8988T (cell line): ENCODE measurements at places on chromosomes 7 and 10.
A peak's percentile ranks its signal among the peaks of the same experiment; 100 is the strongest.

DNA sequence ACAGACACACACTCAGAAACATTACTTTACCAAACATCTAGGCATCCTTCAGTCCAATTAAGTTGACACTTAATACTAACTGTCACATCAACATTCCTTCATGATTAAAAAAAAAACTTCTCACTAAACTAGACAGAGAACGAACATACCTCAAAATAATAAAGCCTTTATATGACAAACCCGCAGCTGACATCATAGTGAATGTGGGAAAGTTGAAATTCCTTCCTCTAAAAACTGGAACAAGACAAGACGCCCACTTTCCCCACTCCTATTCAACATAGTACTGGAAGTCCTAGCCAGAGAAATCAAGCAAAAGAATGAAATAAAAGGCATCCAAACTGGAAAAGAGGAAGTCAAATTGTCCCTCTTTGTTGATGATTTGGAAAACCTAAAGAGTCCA lies 96.9 kb upstream of the PPP1R9A start:
- DNase-seq: no peak

- DNase-seq: no peak
These were observed 49.4 kb downstream of the FAM171A1 start for GRCh38 chr10:15321431-15322341.

DNA sequence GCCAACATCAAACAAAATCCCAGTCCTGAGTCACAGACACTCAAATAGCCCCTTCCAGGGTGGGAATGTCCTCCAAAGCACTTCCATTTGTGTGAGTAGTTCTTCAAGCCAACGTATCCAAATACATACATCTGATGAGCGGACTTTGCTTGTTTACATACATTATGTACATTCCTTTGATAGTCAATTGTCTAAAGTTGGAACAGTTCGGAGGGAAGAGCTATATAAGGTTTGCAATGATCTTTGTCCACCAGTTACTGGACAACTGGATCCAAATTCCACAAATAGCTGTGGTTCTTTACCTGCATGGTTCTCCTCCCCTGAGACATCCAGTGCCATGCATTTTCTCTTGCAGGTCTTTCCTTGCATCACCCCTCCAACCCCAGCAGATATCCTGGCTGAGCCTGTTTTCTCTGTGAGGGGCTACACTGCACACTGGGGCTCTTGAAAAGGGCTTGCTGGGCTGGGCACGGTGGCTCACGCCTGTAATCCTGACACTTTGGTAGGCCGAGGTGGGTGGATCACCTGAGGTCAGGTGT lies 4.7 kb upstream of the MGMT start:
- no peak for DNase-seq

DNA sequence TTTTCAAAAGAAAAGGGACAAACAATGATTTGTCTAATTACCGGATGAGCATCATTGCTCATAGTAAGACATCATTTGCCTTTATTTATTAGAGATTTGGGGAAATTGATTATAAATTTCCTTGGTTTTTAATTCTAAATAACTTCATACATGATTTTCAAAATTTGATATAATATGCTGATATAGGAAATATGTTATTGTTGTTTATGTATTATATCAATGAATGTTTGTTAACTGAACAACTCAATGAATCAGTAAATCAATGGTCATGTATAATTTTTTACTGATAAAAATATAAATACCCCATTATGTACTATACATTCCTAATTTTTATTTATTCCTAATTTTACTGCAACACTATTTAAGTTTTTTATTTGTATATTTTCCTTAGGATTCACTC lies 257.3 kb downstream of the TSPAN12 start:
- DNase-seq: no peak

GRCh38 chr10:29063806-29064644 lies 224.8 kb upstream of the LYZL1 start:
- DNase-seq: no peak

- no peak for DNase-seq
These were observed 3.6 kb downstream of the INA start for GRCh38 chr10:103280506-103280905.

DNA sequence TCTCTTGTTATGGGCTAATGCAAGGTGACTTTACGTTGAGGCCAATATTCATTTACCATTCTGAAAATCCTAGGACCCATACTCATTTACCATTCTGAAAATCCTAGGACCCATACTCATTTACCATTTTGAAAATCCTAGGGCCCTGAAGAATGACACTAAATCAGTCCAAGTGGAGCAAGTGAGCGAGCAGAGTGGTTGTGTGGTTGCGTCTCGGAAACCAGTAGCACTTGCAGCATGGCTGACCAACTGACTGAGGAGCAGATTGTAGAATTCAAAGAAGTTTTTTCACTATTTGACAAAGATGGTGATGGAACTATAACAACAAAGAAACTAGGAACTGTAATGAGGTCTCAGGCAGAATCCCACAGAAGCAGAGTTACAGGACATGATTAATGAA lies 6.9 kb downstream of the SAR1A start:
- DNase-seq: no peak

DNA sequence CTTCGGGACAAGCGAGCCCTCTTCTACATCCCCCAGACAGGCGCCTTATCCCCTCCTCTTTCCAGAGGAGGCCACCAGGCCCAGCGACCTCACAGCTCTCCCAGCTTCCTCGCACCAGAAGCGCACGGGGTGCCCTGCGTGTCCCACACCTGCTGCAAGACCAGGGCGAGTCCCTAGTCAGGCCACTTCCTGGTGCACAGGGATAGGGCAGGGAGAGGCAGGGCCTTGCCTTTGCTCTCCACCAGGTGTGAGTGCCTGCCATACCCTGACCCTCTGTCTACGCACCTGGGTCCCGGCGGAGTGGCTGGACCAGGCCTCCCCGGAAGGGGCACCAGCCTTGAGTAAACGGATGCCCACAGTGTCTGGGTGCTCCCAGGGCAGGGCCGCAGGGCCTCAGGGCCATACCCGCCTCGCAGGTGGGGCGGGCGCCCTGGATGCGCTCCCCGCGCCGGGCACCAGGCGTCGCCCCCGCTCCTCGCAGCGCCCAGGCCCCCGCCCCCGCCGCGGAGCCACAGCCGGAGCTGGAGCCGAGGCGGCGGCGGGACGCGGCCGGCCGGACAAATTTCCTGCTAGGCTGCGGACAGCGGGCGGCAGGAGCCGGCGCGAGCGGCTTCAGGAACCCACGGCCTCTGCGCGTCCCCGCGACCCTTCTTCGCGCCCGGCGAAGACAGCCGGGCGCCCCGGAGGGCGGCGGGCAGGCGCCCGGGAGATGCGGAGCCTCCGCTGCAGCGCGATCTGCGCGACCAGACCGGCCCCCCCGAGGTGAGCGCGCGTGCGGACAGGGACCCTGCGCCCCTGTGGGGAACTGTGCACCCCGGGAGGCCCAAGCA lies at the start of gene PTPRE:
Gene PTPRE, plus strand, starts transcription at position 556 of the 830 bp plus-strand sequence. CDS start 133,779 bp downstream, outside the sequence.
- DNase-seq: peak; percentile 82

GRCh38 chr10:30798646-30799185 lies 169.2 kb upstream of the LYZL2 start:
- DNase-seq: no peak

- DNase-seq: no peak
These were observed 176.4 kb upstream of the ANK3 start for GRCh38 chr10:60566096-60566495.

GRCh38 chr10:127618797-127619196 lies 69.7 kb downstream of the NPS start:
- DNase-seq: no peak

DNA sequence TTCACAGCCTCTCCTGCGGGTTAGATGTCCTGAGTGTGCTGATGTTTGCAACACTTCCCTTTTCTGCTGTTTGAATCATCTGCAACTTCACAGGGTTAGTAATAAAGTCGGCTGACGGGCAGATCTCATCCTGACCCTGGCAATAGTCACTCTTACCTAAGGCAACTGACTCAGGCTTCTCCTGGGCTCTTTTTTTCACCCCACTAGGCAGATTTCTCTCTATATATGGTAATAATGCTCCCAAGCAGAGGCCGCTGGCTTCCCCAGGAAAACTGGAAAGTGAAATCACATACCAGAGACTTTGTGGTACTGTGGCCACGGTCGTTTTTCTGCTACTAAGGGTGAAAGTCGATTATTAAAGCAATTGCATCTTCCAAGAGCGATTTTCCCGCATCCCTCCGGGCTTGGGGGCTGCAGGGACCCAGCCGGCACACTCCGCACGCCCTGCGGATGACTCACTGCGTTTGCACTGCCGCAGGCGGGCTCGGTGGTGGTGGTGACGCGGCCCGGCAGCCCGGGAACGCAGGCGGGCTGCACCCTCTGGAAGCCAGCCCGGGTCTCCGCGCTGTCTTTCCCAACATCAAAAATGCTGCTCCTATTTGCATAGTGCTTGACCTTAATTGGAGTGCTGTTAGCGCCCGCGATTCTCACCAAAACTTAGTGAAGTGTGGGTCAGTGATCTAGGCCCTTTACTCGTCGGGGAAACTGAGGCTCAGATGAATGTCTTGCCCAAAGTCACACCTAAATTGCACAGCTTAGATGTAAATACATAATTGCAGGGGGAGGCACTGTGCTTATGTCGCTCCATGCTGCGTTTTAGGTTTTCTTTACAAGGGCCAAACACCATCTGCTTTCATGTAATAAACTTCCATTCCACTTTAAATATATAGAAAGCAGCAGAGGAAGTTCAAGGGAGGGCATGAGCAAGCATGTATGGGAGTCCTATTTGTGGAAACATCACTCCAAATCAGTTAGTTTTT lies 47.6 kb upstream of the ITGB1 start:
- peak; percentile 58 for DNase-seq

DNA sequence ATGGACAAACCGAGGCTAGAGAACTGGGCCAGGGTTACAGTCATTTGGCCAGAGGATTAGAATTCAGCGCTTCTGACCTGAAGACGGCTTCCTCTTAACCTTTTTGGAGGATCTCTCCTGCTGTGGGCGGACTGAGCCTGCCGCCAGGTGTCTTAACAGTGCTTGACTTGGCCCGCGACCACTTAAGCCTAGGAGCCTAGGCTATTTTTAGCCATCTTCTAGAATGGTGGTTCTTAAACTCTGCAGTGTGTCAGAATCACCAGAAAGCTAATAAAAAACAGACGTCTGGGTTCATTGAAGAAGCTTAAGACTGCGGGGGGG lies 722 bp downstream of the MDH2 start:
- DNase-seq: no peak

- DNase-seq: no peak
These were observed 4.2 kb upstream of the RPP38 start for GRCh38 chr10:15092855-15093408.

DNA sequence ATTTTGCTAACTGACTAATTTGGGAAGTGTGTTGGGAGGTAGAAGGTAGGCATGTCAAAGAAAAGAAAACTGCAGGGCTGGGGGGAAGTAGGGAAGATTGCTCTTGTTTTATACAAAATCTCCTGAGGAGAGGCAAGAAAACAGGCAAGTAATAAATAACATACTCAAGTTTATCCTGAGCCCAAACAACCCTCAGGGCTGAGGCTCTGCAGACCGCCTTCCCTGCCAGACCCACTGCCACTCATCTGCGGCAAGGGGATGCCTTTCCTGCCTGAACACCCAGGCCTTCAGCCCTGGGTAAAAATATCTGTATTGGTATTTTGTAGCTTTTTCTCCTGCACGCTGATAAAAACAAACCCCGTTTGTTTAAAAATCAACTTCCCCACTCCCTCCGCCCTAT lies 399.8 kb upstream of the NFE2L3 start:
- no peak for DNase-seq

DNA sequence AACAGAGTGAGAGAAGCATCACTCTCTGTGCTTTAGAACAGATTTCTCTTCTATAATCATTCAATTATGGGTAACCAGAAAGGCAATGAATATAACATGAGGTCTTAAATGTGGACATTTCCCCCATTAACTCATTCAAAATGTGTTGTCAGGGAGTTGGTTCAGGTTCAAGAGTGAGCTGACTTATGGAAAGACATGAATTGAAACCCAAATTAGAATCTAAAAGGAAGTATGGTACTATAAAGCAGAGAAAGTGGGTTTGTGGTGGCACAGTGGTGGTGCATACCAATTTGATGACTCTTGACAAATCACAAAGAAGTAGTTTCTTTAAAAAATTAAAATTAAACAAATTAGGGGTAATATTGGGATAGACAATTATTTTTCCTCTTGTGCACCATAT lies 114.6 kb upstream of the MEOX2 start:
- DNase-seq: no peak

DNA sequence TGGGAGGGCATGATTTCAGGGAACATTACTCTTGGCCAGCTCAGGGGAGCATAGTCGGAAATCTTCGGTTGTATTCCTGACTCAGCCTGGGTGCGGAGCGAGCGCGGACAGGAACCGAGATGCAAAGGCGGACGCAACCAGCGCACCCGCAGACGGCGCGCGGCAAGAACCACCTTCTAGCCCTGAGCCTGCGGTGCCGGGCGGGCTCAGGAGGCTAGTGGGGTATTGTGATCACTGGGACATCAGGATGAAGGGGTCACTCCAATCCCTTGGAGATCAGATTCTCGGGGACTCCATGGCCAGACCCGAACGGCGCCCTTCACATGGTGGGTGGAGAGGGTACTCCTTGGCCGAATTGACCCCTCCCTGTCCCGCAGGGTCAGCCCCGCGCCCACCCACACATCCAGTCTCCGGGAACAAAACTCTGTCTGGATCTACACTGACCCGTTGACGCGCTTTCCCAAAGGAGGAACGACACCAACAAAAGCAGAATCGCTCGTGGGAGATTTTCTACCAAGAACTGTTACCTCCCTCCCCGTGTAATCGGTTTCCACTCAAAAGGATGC lies 730.5 kb downstream of the ZWINT start:
- no peak for DNase-seq

DNA sequence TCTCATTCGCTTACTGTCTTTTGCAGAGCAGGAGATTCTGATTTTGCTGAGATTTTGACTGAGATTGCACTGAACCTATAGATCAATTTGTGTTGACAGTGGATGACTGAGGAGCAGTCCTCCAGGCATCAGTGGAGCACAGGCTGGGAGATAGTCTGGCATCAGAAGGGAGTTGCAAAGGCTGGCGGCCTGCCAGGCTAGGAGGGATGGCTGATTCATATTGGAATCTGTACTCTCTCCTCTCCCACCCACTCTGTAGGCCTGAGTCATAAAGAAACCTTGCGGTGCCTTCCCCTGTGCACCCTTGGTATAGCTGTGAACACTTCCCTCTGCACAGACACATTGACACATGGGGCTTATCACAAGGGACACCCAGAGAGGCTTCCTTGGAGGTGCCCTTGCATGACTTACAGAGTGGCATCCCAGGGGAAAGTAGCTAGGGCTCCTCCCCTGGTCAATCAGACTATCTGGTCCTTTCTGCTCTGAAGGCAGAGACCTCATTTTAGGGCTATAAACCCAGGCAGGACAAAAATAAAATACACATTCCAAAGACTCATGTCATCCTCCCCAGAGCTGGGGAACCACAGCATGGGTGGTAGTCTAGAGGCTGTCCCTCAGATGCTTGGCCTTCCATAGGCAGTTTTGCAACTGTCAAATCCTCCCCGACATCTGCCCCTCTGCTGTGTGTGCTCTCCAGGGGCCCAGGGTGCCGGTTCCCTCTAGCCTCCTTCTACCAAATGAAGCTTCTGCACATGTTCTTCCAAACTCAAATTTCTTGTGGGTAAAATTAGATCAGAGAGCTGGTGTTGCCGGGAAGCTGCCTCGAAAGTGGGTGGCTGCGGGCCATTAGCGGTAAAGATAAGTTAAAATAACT lies 37.4 kb upstream of the EEPD1 start:
- no peak for DNase-seq
